ENCODE measurements at places on chromosomes 4 and X.

GRCh38 chrX:135087867-135088266 is 32.5 kb downstream of the ETDB start:
- no peak for DNase-seq

DNA sequence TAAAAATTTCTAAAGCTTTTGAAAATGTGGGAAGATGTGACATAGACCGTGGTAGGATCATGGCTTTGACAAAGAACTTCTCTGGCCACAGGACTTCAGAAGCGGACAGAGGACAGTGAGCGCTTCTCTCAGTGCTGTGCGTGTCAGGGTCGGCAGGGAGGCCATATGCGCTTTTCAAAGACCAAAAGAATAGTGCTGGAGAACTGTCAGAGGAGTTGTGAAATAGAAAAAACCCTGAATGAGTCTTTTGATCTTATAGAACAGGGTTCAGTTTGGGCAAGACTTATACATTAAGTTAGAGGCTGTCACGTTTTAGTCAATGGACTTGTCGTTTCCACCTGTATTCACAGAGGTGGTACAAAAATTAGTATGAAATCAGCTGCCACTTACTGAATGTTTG is 77.4 kb downstream of the PTTG2 start:
- DNase-seq = no peak

DNA sequence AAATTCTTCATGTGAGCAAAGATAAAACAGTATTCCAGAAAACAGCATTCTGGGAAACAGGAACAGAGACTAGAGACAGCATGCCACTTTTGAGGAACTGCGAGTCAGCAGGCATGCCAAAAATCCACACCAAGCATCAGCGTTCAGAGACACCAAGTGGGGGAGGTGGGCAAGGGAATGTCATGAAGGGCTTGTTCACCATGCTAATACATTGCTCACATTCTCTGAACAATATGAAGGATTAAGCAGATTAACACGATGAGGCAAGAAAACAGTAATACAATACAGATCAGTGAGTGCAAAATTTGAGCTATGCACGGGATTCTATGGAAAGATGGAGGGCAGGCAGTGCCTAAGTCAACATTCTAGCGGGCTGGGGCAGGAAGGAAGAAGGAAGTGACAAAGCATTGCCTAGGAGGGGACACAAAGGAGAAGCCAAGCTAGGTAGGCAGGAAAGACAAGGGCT is 278.3 kb downstream of the FBXW7 start:
- DNase-seq = no peak

GRCh38 chr4:107258359-107258758 is 222.2 kb upstream of the DKK2 start:
- DNase-seq = no peak

- DNase-seq = no peak
Measured at GRCh38 chr4:40570348-40571077, 59.2 kb downstream of the RBM47 start.

DNA sequence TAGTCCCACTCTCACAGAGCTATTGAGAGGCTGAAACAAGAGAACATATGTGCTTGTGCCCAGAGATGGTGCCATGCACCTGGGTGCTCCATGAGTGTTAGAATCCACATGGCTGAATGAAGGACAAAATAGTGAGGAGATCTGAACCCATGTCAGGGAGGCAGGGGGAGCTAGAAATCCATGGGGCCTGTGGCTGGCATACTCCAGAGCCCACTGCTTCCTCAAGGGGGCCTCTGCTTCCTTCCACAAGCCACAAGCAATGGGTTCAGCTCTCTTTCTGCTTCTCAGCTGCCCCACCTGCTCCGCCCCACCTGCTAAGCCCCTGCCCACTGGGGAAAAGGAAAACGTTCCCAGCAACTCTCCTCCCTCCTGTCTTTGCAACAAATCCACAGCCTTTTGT is 46.1 kb downstream of the PJA1 start:
- no peak for DNase-seq

DNA sequence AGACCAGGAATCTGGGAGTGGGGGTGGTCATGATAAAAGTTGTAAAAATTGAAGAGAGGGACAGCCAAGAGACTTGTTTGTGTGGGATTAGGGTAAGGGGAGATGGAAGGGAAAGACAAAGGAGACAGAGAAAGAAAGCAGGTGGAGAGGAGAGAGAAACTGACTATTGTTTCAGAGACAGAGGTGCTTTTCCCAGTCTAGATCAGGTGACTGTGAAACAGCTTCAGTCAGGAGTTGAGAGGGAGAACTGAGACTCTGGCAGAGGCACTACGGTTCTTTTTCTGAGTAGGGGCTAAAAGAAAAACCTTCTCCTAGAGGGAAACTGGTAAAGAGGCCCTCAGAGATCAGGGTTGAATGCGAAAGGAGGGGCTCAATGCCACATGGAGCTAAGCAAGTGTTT is 106.4 kb downstream of the KDR start:
- DNase-seq = no peak

- DNase-seq = no peak
Measured at GRCh38 chr4:2451821-2452785, 16.8 kb upstream of the RNF4 start.

- no peak for DNase-seq
Measured at GRCh38 chr4:184287697-184288255, 70.1 kb upstream of the ENPP6 start.

DNA sequence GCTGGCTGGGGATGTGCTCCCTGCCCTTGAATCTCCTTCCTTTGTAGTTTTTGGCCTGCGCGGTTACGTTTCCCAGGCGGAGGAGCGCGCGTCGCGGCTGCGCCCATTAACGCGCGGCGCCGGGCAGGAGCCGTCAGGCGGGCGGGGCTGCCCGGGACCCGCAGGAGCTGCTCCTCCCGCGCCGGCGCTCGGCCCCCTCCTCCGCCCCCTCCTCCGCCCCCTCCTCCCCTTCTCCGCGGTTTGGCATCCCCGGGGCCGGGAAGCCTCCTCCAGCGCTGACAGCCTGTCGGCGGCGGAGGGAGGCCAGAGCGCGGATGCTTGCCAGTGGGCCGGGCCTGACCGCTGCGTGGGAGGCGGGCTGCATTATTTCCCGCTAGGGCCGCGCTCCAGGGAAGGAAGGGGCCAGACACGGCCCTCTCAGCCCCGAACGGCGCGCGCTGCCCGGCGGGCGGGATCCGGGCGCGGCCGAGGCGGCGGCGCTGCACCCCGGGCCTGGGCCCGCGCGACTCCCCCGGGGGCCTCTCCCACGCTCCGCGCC is at the start of gene DCLK2:
Gene DCLK2, plus strand, starts transcription at position 405 of the 538 bp plus-strand sequence. CDS start 583 bp downstream, outside the sequence.
- no peak for DNase-seq

GRCh38 chrX:151151665-151152267 is 24.6 kb upstream of the GPR50 start:
- DNase-seq = no peak

GRCh38 chr4:58225460-58225859 is 1115.3 kb upstream of the IGFBP7 start:
- DNase-seq = no peak

GRCh38 chr4:138217567-138217966 is 24.6 kb downstream of the SLC7A11 start:
- no peak for DNase-seq

- DNase-seq = no peak
Measured at GRCh38 chrX:1420371-1420770, 28.5 kb upstream of the SLC25A6 start.

DNA sequence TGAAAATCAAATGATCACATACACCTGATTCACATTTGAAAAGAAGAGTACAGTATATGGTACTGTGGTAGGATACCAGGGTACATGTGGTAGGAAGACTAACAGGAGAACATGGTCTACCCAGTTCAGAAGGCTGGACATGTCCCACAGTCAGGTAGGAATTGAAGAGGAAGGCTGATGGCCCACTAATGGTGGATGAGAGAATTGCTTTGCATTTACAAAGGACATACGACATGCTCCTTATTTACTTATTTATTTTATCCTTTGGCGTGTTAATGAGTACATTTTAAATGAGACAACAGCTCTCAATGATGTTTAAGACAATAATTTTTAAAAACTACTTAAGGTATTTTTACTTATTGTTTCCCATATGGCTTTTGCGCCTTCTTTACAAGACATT is 106.7 kb upstream of the BMP2K start:
- DNase-seq = no peak

- DNase-seq = no peak
Measured at GRCh38 chr4:159366966-159367780, 264.3 kb downstream of the RAPGEF2 start.

DNA sequence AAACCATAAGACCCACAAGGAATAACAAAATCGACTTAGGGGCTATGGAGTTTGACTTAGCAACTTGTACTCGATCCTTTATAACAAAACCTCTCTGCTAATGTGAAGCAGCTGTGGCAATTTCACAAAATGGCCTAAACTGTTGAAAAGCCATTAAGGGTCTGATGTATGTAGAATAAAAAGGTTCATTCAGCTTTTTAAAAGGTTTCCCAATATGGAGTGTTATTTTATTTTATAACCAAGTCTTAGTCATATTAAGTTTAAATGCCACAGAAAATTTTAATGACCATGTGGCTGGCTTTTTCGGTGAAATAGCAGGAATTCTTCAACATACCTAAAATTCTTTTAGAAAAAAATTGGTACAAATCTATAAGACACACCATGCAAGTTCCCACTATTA is 291.8 kb upstream of the HAND2 start:
- DNase-seq = no peak

DNA sequence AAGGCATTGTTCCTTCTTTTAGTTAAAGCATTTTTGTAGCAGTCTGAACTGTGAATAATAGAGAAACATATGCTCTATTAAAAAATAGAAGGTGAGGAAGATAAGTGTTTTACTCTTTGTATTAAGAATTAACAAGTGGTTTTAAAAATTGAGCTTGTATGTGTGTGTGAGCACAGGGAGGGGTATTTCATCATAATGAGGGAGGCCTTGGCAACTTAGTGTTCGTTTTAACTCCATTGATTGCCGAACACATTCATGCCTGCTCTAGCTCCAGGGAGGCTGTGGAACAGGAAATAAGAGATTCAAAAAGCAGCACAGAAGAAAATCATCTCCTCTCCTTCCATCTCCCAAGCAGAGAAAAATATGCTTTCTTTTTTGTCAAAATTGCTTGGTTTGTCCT is 14.8 kb downstream of the SHROOM3 start:
- DNase-seq = no peak

GRCh38 chr4:143025081-143025704 is 159.5 kb upstream of the USP38 start:
- no peak for DNase-seq

GRCh38 chr4:10172278-10172921 is 55.8 kb upstream of the WDR1 start:
- DNase-seq = no peak

- DNase-seq = no peak
Measured at GRCh38 chr4:1640190-1640589, 43.9 kb downstream of the FAM53A start.

- no peak for DNase-seq
Measured at GRCh38 chr4:62482355-62482754, 1282.2 kb downstream of the ADGRL3 start.

GRCh38 chr4:105765690-105766407 is 57.3 kb downstream of the GSTCD start:
- DNase-seq = no peak

DNA sequence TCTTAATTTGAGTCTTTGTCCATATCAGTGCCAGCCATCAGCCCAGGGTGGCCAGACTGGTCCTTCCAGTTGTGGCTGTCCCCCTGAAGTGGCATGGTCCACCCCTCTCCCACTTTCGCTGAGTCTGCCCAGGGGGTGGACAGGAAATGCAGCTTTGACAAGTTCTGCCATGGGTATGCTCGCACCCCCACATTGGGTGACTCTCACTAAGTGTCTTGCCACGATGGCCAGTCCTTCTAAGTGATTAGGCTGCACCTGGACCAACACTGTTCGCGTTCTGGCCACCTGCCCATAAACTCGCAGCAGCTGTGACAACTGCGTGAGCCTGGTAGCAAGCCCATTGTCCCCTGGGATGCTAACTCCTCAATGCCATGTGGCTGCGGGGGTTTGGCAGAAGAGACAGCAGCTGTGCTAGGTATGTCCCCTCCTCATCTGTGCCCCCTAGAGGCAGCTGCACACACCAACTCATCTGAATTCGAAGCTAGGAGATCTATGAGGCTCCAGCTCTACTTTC is 10.0 kb upstream of the LNX1 start:
- no peak for DNase-seq

GRCh38 chr4:16775411-16776154 is 122.9 kb downstream of the LDB2 start:
- DNase-seq = no peak

DNA sequence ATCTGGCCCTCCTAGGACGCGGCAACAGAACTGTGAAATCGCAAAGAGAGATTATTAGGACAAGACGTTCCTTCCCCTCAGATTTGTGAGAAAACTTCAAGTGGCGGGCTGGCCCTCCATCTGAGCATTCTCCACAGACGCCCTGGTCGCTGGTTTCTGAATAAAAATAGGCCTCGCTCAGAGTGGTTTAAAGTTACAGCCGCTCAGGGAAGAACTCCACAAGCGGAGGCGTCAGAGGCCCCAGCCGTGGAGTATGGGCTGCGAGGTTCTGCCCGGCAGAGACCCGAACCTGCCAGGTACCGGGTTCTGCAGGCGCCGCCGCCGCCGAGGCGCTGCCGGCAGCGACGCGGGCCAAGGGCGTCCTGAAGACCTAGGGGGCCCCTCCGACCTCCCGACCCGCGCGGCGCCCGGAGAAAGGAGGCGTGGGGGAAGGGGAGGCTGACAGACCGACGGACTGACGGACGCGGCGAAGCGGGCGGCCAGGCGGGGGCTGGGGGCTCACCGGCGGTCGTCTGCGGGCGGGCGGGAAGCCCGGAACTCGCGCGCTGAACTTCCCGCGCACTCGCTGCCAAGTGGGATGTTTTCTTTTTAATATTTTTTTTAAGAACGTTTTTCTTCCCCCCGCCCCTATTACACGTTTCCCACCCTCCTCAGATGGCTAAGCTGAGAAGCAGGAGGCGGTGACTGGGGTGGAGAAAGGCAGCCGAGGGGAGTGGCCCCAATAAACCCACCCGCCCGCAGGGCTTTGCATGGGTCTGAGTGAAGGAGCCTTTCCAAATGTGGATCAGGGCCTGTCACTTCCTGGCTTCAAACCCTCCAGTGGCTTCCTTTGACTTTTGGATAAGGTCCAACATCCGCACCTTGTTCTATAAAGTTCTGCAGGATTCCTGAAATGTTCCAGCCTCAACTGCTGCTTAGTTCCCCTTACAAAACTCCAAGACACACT is at the start of gene PABPC4L:
Gene PABPC4L, minus strand, starts transcription at position 574 of the 946 bp plus-strand sequence. CDS start 770 bp downstream, outside the sequence.
- no peak for DNase-seq

DNA sequence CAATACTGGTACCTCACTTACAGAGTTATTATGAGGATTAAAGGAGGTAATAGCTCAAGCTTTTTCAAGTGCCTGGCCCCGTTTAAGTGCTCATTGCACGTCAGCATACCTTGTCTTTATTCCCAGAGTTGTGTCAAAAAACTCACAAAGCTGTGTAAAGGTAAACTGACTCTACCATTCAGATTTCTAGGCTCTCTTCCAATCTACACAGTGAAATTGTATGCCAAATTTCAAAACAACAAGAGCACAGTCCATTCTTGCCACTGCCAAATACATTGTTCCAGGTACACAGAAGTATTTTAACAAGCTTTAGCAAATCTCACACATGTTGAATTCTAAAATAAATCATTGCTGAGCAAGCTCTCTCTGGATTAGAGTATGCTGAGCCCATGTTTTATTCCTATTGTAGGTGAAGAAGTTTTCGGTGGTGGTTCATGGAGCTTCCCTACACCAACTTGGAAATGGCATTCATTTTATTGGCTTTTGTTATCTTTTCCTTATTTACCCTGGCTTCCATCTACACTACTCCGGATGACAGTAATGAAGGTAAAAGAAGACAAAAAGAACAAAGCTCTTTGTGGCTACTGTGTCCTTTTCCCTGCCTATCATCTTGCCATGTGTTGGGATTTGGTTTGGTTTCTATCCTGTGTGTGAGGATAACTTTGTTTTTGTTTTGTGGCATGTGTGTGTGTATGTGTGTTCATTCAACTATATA is 16.2 kb downstream of the SMIM31 start:
- no peak for DNase-seq

- DNase-seq = no peak
Measured at GRCh38 chrX:71650333-71650969, 16.9 kb upstream of the LOC101059915 start.

Measured in stimulated activated CD4-positive, alpha-beta T cell treated with anti-CD3 and anti-CD28 coated beads, Interleukin-15, amount 100 ng/mL, for 1 hour (primary cell).